ENCODE measurements at places on chromosomes 4 and X.

DNA sequence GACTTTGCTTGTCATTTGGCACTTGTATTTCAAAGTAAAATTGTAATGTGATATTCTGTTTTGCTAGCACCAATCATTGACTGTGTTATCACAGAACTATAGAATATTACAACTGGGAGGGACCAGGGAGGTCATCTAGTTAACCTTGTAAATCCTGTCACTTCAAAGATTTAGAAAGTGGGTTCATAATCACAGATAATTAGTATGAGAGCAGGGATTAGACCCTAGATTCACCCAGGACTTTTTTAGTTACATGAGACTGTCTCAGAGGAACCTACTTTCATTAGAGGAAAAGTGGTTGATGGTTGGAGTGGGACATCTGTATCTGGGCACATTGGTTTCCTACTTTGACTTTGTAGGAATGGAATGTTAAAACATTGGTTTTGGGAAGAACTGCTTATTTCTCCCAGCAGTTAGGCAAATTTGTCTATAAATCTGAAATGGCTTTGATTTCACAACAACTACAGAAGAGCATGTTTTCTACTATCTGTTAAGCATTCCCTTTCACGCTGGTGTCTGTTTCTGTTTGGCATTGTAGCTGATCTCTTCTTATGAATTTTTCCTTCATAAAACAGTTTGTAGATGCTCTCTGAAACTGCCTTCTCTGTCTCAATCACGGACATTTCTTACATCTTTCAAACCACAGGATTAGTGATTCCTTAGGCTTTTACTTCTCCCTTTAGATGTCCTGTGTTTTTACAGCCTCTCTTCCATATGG is 144.1 kb downstream of the DIPK2B start:
- no peak for DNase-seq

DNA sequence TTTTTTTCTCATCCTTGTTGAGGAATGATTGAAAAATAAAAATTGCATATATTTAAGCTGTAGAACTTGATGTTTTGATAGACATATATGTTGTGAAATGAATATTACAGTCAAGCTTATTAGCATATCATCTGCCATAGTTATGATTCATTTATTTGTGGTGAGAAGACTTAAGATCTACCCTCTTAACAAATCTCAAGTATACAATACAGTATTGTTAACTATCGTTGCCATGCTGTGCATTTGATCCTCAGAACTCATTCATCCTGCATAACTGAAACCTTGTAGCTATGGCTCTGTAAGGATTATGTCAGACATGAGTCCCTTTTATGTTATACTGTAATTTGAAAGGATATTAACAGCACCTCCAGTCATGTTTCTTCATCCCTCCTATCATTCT is 2045.3 kb downstream of the ARAP2 start:
- DNase-seq: no peak

- DNase-seq: peak; percentile 19
These were observed 844.2 kb downstream of the RAPGEF2 start for GRCh38 chr4:159946983-159947615.

DNA sequence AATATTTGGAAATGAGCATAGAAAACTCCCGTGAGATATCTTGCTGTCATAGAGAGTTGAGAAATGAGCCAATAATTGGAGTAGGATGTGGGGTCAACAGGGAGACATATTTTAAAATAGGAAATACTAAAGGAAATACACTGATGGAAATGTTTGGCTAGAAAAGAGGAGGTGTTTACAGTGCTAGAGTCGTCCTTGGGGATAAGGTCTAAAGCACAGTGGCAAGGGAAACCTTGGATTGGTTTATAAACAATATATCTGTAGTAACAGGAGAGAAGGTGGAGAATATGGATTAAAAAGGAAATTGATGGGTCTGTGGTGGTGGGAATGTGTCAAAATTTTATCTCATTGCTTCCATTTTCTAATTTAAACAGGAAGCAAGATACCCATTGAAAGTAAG is 82.1 kb downstream of the PPEF2 start:
- no peak for DNase-seq

- no peak for DNase-seq
These were observed 1849.7 kb downstream of the PCDH7 start for GRCh38 chr4:32569861-32570260.

GRCh38 chrX:68710870-68711576 is 63.6 kb downstream of the STARD8 start:
- peak; percentile 8 for DNase-seq
